ENCODE measurements at places on chromosomes 6 and 20. TPM values are rescaled to one million over a fixed set of nuclear protein-coding genes. Genes with fewer than 3 reads are reported as not detected.

Gene ZBTB12
- total RNA-seq, result 4.8 TPM

Gene SLC22A16
- 0.63 TPM for total RNA-seq

Gene ZBP1
- not detected for total RNA-seq

Gene LBP
- total RNA-seq, result not detected

Gene OLIG3
- total RNA-seq, result not detected

Gene CCR6
- not detected for total RNA-seq

Gene MRPS18A
- total RNA-seq, result 33.3 TPM

Gene NRSN1
- 0.90 TPM for total RNA-seq

Gene NKAPL
- total RNA-seq, result 0.90 TPM

Gene SUMO4
- 14.6 TPM for total RNA-seq

Gene TNXB
- 171 TPM for total RNA-seq

Gene ILRUN
- 38.1 TPM for total RNA-seq

Gene CCM2L
- 5.8 TPM for total RNA-seq

Gene MYMX
- not detected for total RNA-seq

Gene COL9A1
- total RNA-seq, result 46.7 TPM

Gene SEMG1
- total RNA-seq, result not detected

Gene SCRT2
- total RNA-seq, result not detected

Gene ZC2HC1B
- total RNA-seq, result not detected

Gene STX11
- 2.7 TPM for total RNA-seq

Gene ULBP3
- 3.4 TPM for total RNA-seq

Gene C20orf141
- not detected for total RNA-seq

Gene MAP7
- 10.4 TPM for total RNA-seq

Gene LY6G6D
- total RNA-seq, result 3.1 TPM

Gene BMP6
- total RNA-seq, result 11.7 TPM

Gene WFDC2
- total RNA-seq, result not detected

Gene OPRL1
- 1.1 TPM for total RNA-seq

Gene PAX1
- not detected for total RNA-seq

Gene STX7
- total RNA-seq, result 41.1 TPM

Gene SMOC2
- total RNA-seq, result 61.1 TPM

Gene ZNF334
- total RNA-seq, result 20.5 TPM

Gene LY6G5C
- 0.37 TPM for total RNA-seq

Gene BNIP5
- not detected for total RNA-seq

Gene SAPCD1
- 0.90 TPM for total RNA-seq

Gene BHLHE23
- total RNA-seq, result 0.26 TPM

Gene FILIP1
- total RNA-seq, result 43.7 TPM

Gene PPP1R3G
- 4.7 TPM for total RNA-seq

Gene KIF13A
- total RNA-seq, result 64.7 TPM

Gene MYLK2
- 1.7 TPM for total RNA-seq

Gene BTNL2
- not detected for total RNA-seq

Gene PIM1
- 25.7 TPM for total RNA-seq

Gene NEU1
- 18.4 TPM for total RNA-seq

Gene EPPIN
- not detected for total RNA-seq

Gene STMND1
- not detected for total RNA-seq

Gene KCNK5
- 2.3 TPM for total RNA-seq
